ENCODE measurements at places on chromosomes 3 and 15.

- DNase-seq: no peak
Observed at GRCh38 chr15:78194568-78194925, 39.8 kb downstream of the ACSBG1 start.

DNA sequence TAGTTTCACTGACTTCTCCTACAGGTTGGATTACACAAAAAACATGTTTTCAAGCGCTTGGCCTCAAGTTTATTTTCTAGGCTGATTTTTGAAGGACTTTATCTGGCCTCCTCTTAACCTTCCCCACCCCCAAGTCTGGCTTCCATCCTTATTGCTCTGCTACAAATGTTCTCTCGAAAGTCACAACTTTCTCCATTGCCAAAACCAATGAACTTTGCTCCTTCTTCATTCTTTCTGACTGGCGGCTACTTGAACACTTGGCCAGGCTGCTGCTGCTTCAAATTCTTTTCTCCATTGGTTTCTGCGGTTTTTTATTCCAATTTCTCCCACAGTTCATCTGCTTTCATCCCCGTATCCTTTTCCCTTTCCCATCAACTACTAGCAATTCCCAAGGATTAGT is 106.6 kb downstream of the TOP2B start:
- no peak for DNase-seq

DNA sequence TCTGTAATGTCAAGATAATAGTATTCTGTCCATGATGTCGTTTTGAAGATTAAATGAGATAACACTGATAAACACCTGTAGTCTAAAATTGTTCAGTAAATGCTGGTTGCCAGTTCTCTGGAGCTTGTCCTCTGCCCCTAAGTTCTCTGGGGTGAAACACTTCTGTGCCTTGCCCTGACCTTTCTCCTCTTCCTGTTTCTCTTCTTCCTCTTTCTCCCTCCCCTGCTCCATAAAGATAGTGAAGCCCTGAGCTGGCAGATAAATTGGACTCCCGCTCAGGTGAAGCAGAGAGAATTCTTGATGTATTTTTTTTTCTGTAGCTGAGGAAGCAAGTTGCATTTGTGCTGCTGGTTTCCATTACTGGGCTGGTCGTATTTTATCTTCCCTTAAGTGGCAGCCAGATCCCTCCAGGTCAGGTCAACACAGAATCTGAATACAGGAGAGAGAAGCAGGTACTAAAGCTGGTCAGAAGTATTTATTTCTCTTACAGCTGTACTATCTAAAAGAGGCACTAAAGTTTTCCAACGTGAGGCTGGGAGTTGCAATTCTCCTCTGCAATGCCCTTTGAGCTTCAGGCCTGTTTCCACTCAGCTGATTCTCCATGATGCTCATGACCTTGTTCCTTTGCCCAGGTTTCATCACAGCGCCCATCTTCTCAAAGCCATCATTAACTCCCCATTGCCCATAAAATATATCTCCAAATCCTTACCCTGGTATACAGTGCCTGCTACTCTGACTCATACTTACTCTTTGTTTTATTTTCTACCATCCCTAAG is 319.3 kb upstream of the CFAP20DC start:
- DNase-seq: no peak

GRCh38 chr3:134326760-134327593 is 47.3 kb downstream of the AMOTL2 start:
- DNase-seq: no peak

DNA sequence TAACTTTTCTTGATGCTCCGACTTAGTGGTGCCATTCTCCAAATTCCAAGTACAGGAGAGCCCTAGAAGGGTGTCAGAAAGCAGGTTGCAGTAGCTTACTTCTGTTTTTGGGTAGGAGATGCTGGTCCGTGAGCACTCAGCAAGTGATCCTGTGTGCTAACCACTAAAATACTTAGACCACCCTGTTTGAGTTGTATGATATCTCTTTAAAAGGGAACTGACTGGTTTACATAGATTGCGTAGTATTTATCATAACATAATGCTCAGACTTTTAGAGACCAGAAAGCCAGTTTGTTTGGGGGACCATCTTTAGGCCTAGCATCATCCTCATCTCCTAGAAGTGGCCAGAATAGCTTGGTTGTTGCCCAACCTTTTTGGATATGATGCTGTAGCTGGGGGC is 26.7 kb downstream of the CTDSPL start:
- DNase-seq: no peak

DNA sequence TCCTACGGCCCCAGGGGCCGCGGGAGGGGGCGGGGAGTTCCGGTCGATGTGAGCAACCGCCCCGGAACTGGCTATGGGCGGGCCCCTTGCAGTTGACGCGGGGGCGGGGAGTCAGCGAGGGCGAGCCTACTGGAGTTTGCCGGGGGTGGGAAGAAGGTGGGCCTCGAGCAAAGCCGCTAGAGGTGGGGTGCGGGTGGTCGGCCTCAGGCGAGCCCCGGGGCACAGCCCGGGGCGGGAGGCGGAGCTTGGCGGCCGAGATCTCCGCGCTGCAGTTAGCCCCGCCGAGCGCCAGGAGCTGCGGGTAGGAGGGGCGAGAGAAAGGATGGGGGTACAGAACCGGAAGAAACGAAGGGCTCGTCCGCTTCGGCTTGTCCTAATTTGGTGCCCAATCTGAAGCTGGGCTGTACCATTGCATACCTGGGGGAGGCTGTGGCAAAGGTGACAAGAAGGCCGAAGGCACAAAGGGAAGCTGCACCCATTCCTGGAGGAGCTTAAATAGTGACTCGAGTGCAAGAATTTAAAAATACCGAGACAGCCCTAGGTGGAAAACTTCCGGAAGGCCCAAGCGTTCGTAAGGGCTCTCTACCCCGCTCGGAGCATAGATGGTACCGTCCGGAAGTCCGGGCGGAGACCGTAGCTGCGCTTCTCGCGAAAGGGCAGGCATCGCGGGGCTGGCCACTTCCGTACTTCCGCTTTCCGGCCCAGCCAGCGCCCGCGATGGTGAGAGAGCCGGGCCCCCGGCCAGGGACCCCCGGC is at the start of the genes ARPC4 and TADA3:
Gene ARPC4, plus strand, starts transcription at position 678 of the 756 bp plus-strand sequence. Its CDS starts 40 bp downstream, at position 718.
Gene TADA3, minus strand, starts transcription at position 69 of the 756 bp plus-strand sequence. CDS start 1,007 bp downstream, outside the sequence.
- peak; percentile 92 for DNase-seq

DNA sequence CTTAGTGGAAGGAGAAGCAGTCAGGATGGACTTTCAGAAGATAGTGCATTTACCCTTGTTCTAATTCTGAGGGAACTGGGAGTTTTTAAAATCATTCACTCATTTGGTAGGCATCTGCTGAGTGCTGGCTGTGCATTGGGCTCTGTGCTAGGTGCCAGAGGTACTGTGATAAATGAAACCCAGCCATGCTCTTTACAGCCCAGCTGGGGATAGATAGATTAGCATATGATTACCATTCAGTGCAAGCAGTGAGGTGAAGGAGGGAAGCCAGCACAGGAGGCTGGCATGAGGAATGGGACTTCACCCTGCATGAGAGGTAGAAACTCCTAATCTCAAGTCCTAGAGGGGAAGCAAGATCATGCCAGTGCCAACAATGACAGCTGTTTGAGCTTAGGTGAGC is 361.9 kb upstream of the TRIM42 start:
- DNase-seq: no peak

- no peak for DNase-seq
Observed at GRCh38 chr3:155651489-155652218, 93.2 kb downstream of the PLCH1 start.

GRCh38 chr15:50790778-50791453 is 25.4 kb upstream of the SPPL2A start:
- DNase-seq: no peak

- DNase-seq: no peak
Observed at GRCh38 chr3:170560717-170561382, 25.0 kb downstream of the SLC7A14 start.

DNA sequence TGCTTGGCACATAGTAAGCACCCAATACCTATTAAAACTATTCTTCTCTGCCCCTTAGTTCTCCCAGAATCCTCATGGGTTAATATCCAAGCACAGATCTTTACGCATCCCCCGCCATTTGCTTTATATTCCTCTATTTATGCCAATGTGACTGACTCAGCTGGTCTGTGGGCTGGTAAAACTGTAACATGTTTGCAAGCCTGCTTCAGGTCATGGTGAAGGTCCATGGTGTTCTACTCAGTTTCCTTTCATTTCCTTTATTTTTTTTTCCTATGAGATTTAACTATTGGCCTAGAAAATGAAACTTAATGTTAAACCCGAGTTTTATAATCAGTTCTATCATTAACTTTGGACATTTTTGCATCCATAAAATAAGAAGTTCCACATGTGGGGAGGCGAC is 47.0 kb downstream of the FRMD4B start:
- no peak for DNase-seq

DNA sequence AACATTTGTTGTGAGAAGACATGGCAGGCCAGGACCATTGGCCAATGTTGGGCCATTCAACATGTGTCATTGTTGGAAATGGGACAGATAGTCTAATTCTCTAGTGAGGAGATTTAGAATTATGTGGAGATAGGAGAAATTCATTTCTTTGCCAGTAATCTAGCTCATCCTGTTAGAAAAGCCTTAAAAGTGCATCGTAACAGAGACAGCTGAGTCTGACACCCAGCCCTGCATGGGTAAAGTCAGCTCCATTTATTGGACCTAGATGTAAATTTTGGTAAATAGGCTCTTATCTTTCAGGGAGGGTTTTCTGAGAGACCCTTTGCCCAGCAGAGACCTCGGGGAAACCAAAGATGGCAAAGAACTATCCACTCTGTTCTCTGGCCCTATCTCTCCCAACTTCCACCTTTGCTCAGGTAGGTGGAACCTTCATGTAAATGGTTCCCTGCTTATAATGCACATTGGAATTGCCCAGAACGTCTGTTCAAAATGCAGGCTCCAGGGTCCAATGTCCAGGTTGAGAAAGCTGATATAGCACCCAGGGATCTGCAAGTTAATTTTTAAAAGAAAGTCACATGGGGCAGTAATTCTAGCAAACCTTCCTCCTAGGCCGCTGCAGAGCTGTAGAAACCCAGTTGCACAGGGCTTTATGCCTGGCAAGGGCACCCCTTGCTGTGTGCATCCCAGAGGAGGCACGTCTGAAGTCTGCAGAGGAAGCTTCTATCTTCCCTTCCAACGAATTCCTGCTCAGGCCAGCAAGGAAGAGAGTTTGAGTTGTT is 365.9 kb upstream of the PROK2 start:
- DNase-seq: no peak

DNA sequence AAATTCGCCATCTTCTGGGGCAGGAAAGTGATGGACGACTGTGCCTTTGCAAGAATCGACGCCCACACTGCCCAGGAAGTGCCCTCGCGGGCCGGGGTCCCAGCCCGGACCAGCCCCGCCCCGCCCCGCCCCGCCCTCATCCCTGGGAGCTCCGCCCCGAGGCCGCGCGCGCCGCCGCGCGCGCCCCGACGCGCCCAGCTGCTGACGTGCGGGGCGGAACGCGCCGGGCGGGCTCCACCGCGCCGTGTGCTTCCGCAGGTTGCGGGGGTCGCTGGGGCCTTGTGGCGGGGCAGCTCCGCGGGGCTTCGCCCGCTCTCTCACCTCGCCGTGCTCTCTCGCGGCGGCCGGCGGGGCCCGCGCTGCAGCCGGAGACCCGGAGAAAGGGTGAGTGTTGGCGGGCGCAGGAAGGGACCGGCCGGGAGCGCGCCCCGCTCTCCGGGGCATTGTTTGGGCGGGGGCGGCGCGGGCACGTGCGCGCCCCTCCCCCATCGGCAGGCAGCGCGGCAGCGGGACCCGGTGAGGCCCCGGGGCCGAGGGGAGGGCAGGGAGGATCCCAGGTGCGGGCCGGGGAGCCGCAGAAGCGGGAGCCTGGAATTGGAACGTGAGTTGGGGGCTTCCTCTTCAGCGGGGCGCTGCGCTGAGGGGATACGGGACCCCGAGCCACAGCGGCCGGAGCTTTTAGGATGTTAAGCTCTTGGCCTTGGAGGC is at the start of gene YEATS2:
Gene YEATS2, plus strand, starts transcription at position 188 of the 708 bp plus-strand sequence. CDS start 17,366 bp downstream, outside the sequence.
- DNase-seq: peak; percentile 86

DNA sequence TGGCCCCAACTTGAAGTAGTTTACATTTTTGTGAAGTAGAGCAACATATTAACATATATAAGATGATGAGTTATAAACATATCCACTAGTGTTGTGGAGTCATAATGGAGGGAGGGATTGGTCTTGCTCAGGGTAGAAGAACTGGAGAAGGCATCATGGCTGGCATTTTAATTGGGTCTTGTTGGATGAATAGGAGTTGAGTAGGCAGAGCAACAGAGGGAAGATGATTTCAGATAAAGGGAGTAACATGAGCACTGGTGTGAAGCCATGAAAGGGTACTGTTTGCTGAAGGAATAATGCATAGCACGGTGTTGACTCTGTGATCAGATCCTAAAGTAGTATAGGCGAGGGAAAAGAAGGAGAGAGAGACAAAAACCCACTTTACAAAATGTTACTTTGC is 3.6 kb upstream of the RFX7 start:
- DNase-seq: no peak

DNA sequence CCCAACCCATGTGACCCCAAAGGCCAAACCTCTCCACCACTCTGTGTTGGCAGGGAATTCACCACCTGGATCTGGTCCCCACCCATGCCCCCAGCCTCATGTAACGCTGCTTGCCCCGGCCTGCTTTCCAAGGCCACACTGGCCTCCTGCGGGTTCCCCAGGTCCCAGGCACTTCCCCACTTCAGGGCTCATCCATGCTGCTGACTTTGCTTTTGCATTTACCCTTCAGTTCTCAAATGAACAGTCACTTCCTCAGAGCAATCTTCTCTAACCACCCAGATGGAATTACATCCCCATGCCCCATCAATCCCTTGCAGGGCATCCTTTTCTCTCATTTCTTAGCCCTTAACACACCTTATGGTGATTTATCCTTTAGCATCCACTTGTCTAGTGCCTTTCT is 9.2 kb downstream of the DAPK2 start:
- no peak for DNase-seq

DNA sequence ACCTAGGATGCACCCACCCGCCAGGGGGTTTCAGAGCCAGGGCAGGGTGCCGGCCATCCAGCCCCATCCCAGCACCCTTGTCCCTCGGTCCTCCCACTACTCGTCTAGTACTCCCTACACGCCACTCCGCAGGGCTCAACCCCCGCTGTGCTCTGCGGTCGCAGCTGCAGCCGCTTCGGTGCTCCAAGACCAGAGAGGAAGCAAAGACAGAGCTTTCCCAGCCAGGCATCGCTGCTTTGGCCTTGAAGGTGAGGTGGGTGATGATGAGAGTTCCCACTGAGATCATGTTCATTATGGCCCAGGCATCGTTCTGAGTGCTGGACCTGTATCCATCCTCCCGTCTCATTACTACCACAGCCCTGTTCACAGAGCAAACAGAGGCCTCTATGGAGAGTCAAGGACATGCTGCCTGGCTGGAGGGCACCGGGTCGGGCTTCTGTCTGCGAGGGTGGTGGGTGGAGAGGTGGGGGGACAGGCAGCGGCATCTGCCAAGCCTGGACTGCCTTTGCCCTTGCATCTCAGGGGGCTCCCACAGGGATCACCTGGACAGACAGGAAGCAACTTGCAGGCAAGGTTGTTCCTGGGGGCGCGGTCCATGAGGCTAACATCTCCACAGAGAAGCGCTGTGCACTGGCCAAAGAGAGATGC is 66.9 kb downstream of the KLF13 start:
- DNase-seq: no peak

- DNase-seq: no peak
Observed at GRCh38 chr3:50160561-50160983, 5.4 kb downstream of the SEMA3F start.

DNA sequence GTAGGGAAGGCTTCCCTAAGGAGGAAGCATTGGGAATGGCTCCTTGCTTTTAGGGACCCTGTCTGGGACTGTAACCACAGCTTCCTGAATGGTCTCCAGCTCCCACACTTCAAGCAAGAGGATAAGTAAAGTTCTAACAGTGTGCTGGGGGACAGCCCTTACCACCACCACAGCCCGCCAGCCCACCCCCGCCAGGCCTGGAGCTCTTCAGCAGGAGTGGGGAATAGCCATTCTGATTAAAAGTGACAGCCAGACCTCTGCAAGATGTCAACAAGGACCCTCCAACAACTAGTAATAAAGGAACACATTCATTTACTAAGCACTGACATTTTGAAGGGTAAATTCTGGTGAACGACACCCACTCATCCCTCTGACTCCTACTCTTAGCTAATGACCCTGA is 49.4 kb downstream of the CPN2 start:
- no peak for DNase-seq

All from activated CD4-positive, alpha-beta T cell treated with anti-CD3 and anti-CD28 coated beads for 48 hours (primary cell).